ENCODE measurements at places on chromosomes 13 and 19.

DNA sequence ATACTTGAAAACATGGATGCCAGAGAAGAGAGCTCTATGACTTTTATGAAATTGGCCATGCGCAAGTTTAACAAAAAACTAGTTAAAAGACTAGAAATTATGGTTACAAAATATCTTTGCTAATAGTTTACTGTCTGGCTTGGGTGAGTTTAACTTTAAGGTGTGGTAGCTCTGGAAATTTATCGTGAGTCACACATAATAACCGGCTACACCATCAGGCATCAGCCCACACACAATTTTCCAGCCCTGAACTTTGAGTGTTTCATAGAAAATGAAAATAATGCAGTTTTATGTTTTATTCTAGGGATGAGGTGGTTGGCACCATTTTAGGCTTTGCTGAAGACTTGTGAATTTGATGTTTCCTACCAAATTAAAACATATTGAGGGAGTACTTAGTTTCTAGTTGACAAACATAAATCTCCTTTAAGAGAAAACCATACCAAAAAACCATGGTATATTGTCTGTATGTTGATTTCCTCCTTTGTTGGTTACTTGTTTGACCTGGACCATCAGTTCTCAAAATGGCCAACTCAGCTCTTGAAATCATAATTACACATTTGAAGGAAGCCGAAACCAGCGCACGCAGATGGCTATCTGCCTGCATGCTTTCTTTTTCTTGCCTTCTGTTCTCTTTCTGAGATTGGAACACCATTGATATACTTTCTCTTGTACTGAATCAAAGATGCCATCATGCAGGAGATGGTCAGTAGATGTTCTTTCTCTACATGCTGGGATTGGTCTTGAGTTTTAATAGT lies 125.1 kb downstream of the AKAP11 start:
- no peak for DNase-seq

DNA sequence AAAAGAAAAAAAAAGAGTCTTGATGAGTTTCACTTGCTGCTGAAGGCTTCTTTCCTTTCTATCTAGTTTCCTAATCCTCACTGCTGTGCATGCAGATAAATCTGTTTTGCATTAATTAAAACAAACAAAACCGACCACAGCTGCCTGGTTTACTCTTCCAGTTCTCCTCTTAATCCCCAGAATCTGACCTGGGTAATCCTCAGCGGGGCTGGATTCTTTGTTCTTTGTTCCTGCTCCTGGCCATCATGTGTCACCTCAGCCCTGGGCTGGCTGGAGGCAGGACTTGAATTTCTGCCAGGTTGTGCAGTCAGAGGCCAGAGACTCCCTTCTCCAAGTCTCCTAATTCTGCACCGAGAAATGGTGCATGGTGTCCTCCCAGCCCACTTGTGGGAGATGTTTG lies 52.2 kb upstream of the CYP4F8 start:
- DNase-seq: no peak

DNA sequence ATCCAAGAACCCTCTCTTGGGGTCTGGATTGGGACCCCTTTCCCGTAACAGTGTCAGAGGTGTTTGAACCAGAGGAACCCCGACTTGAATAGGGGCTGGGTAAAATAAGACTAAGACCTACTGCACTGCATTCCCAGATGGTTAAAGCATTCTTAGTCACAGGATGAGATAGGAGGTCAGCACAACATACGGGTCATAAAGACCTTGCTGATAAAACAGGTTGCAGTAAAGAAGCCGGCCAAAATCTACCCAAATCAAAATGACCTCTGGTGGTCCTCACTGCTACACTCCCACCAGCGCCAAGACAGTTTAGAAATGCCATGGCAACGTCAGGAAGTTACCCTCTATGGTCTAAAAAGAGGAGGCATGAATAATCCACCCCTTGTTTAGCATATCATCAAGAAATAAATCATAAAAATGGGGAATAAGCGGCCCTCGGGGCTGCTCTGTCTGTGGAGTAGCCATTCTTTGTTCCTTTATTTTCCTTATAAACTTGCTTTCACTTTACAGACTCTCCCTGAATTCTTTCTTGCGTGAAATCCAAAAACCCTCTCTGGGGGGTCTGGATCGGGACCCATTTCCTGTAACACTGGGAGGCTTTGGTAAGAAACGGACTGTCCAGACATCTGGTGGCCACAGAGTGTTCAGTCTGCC lies 4.4 kb upstream of the SIN3B start:
- DNase-seq: no peak

DNA sequence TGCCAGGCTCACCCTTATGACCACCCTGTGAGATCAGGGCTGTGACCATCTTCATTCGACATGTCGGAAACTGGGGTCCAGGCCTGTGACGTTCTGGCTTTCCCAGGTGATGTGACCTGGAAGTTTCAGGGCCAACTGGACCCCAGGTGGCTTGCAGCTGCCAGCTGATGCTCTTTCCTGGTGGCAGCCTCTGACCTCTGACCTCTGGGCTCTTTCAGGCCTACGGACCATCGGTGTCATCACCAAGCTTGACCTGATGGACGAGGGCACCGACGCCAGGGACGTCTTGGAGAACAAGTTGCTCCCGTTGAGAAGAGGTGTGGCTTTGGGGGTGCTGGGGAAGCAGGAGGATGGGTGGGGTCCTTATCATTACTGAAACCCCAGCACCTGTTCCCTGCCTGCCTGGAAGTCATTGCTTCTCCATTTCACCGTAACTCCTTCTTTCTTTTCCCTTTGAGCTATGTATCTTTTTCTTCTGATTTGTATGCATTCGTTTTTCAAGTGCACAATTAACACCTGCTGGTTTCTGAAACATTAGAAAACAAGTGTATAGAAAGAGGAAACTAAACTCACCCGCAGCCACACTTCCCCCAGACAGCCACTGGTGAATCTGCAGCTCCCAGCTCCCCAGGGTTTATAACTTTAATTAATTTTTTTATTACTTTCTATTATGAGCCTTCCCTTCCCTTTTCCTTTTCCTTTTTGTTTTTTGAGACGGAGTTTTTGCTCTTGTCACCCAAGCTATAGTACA lies 58.9 kb downstream of the TMED1 start:
- DNase-seq: no peak

DNA sequence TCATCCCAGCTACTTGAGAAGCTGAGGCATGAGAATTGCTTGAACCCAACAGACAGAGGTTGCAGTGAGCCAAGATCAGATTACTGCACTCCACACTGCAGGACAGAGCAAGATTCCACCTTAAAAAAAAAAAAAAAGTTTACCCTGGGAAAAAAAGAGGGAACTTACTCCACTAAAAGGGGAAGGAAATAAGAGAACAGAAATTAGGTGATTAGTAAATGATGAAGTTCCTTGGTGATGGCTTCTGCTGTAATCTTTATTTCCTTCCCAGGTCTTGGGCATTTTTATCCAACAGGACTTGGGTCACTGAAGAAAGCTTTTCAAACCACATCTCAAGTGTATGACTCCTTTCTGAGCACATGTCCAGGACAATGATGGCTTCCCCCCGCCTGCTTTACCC lies 9.3 kb downstream of the ZNF780A start:
- no peak for DNase-seq

- no peak for DNase-seq
Observed at GRCh38 chr13:48579165-48579918, 46.5 kb upstream of the RCBTB2 start.

DNA sequence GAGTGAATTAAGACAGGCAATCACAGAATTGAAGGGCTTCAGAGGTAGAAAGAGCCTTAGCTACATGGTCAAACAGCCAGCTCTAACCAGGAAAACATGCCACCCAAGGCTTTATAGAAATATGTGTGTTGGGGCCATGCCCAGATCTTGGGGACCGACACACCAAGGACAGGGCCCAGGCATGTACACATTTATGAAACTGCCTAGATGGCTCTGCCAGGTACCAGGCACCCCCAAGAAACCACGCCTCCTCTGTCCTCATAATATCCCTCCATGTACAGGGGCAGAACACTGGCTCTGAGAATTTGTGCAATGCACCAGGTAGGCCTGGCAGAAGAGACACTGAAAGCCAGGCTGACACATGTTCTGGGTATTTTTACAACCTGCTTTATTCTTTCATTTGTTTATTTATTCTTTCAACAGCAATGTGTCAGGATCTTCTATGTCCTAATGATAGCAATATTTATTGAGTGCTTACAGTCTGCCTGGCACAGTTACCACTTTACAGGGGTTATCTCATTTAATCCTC lies 137.9 kb upstream of the LSM14A start:
- DNase-seq: no peak

GRCh38 chr19:1009041-1009980 lies 9.1 kb downstream of the GRIN3B start:
- no peak for DNase-seq

DNA sequence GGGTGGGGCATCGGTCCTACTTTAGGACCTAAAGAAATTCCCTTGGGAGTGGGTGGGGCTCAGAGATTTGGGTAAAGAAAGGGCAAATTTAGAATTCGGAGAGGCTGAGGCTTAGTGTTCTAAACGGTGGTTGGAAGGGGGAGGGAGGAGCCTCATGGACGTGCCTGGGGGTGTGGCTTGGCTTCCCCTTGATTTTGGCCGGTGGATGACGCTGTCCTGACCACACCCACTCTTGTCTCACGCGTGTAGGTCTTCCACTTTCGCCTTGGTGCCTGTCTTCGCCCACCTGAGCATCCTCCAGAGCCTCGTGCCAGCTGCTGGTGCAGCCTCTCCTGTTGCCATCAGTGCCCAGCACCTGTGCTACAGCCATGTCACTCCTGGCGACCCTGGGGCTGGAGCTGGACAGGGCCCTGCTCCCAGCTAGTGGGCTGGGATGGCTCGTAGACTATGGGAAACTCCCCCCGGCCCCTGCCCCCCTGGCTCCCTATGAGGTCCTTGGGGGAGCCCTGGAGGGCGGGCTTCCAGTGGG lies 1.2 kb upstream of the NUP62 start:
- DNase-seq: no peak

- no peak for DNase-seq
Observed at GRCh38 chr13:22961835-22962537, 218.8 kb upstream of the SGCG start.

DNA sequence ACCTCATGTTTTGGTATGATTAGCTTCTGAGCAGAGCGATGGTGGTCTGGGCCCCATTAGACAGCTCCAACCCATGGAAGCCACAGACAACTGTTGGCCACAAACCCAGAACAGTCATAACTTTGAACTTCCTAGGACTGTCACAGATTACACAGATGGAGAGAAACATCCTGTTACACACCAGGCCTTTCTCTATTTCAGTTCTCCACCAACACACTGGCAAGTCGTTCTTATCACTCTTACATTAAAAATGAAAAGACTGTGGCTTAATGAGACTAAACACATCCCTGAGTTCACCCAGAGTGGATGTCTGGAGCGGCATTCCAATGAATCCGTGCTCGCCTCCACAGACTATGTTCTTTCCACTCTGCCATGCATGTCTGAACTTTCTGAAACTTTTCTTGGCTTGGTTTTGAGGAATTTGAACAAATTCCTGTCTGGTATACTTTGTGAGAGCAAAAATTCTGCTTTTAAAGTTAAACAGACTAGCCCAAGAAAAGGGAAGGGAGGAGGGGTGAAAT lies 109.1 kb downstream of the NALCN start:
- no peak for DNase-seq

DNA sequence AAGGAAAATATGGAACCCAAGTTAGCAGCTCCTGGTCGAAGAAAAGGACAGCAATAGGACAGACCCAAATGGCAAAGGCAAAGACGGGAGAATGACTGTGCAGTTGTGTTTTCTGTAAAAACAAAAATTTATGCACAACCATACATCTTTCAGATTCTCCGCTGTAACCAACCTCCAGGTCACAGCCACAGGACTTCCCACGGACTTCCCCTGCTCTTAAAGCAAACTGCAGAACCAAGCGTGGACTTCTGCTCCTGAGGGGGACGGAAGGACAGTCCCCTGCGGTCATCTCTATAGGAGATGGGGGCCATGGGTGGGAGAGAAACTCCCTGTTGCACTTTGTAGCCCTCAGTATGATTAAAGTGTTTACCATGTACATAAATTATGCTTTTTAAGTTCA lies 2.5 kb downstream of the GRTP1 start:
- DNase-seq: no peak

DNA sequence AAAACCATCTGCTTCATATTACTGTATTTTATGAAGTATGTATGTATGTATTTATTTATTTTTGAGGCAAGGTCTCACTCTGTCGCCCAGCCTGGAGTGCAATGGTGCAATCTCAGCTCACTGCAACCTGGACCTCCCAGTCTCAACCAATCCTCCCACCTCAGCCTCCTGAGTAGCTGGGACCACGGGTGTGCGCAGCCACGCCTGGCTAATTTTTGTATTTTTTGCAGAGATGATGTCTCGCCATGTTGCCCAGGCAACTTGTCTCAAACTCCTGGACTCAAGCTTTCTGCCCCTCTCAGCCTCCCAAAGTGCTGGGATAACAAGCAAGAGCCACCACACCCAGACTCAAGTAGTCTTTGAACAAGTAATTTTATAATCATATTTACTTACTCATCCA lies 5.5 kb downstream of the KATNAL1 start:
- DNase-seq: no peak

DNA sequence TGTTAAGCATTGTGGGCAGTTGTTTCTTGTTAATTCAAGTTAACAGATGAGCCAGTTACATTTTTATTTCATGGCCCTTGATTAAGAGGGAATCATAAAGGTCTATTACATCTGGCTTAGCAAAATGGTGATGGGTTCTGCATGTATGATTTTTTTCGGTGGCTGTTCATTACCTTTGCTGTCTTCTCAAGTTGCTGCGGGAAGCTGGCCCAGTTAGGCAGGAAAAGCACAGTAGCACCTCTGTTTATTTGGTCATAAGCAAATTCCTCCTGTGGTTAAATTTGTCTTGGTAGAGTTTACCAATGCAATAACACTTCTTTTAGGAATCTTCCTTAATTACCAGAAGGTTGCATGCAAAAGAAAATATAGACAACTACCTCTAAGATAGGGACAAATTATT lies 104.5 kb downstream of the FRY start:
- DNase-seq: no peak

DNA sequence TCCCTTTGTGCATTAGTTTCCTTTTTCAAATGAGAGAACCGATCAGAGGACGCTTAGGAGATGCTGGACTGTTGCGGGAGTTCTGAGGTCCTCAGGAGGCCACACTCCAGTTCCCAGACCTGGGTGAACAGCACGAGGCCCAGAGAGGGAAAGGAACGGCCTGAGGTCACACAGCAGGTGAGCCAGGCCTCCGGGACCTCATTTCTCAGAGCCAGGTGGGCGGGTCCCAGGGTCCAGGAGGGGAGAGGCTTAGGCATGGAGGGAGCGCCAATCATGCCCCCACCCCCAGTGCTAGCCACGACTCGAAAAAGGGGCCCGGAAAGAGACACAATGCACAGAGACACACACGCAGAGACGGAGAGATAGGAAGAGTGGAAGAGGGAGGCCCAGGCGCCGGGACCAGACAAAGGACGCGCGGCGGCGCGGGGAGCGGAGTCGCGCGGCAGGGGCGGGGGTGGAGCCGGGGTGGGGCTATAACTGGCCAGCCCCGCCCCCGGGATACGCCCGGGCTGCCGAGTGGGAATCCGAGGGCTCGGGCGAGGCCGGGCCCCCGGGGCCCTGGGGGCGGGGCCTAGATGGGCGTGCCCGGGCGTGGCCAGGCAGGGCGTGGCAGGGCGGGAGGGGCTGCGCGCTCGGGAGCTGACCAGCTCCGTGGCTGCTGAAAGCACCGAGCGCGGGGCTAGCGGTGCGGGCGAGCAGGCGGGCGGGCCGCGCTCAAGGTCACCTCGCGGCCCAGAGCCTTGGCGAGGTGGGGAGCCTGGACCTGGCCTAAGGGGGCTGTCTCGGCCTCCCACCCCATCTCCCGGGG lies 1.6 kb downstream of the ELAVL3 start:
- DNase-seq: no peak

GRCh38 chr13:95447814-95448213 lies 104.7 kb upstream of the CLDN10 start:
- no peak for DNase-seq

Data from activated CD8-positive, alpha-beta memory T cell treated with anti-CD3 and anti-CD28 coated beads for 1 hour (primary cell).